Uterus (tissue), 4 donors: ENCODE measurements at places on chromosomes 1 and 21. TPM values are rescaled to one million over a fixed set of nuclear protein-coding genes. Genes with fewer than 3 reads are reported as not detected.

DNA sequence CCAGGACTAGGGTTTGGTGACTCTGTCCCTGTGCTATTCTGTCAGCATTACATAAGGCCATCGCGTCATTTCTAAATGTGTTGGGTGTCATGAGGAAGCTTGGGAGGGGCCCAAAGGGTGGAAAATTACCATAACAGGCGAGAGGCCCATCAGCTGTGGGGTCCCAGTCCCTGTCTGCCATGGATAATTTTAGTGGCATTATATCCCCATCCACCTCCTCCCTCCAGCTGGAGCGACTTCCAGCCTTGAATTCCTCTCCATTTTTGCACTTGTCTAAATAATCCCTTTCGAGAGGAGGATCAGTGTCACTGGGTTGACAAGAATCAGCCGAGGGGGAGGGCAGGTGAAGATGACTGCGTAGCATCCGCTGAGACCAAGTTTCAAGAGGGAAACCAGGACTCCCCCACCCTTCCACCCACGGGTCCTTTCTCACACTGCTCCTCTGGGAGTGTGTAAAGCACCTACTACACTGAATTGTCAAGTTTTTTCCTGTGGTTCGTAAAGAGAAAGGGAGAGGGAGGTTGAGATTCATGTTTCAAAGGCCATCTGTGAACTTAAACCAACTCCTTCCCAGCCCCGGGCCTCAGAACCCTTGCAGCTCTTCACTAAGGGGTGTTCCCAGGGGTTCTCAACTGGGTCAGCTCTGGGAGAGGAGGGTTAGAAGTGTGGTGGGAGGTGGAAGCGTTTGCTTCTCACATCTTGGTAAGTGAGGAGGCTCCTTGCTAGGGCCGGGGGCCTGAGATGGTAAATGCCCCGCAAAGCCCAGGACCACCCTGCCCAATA, 29.2 kb downstream of the VASH2 start:
- H3K36me3 ChIP-seq, result no peaks in the 10 kb centered on the region
- DNase-seq, result no peak
- no peak overlapping the region for H3K4me3 ChIP-seq
- H3K4me1 ChIP-seq, result no peaks in the 10 kb centered on the region

- H3K36me3 ChIP-seq, result no peaks in the 10 kb centered on the region
- no peaks in the 10 kb centered on the region for H3K27me3 ChIP-seq
- no peaks in the 10 kb centered on the region for H3K4me1 ChIP-seq
- no peak for DNase-seq
Measured at GRCh38 chr1:24276791-24277190, 42.4 kb upstream of the GRHL3 start.

GRCh38 chr1:37704966-37705365, 12.7 kb downstream of the CDCA8 start:
- H3K4me1 ChIP-seq, result no peaks in the 10 kb centered on the region
- no peak overlapping the region for H3K4me3 ChIP-seq
- peak overlapping the region; percentile 71 for H3K27ac ChIP-seq
- H3K27me3 ChIP-seq, result no peaks in the 10 kb centered on the region
- no peaks in the 10 kb centered on the region for H3K36me3 ChIP-seq

LPAR3 gene
- not detected for total RNA-seq

DNA sequence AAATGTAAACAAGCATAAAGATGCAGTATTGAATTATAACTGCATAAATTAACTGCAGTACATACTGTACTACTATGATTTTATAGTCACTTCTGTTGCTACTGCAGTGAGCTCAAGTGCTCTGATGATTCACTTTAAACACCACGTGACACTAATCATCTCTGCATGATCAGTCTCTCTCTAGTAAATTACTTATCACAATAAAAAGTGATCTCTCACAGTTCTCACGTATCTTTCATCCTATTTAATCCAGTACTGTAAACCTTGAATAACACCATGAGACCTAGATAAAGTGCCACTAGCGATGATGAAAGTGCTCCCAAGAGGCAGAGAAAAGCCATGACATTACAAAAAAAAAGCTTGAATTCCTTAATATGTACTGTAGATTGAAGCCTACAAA, 1242.0 kb downstream of the AMY1C start:
- H3K36me3 ChIP-seq, result no peaks in the 10 kb centered on the region
- no peak for DNase-seq
- no peak overlapping the region for H3K27ac ChIP-seq
- H3K4me1 ChIP-seq, result no peaks in the 10 kb centered on the region
- no peaks in the 10 kb centered on the region for H3K27me3 ChIP-seq
- no peak overlapping the region for H3K4me3 ChIP-seq

GRCh38 chr1:159008744-159009188, 941 bp upstream of the IFI16 start:
- peak overlapping the region; percentile 88 for H3K27ac ChIP-seq
- H3K4me3 ChIP-seq, result no peak overlapping the region
- H3K36me3 ChIP-seq, result no peaks in the 10 kb centered on the region
- DNase-seq, result no peak
- H3K4me1 ChIP-seq, result no peaks in the 10 kb centered on the region
- H3K27me3 ChIP-seq, result no peaks in the 10 kb centered on the region

- DNase-seq, result no peak
- H3K4me1 ChIP-seq, result no peaks in the 10 kb centered on the region
- no peak overlapping the region for H3K27ac ChIP-seq
- no peaks in the 10 kb centered on the region for H3K36me3 ChIP-seq
Measured at GRCh38 chr1:54246116-54246721, 46.3 kb downstream of the MRPL37 start.

GRCh38 chr1:116951200-116951935, 41.7 kb downstream of the PTGFRN start:
- no peak overlapping the region for H3K4me3 ChIP-seq
- no peaks in the 10 kb centered on the region for H3K27me3 ChIP-seq
- H3K36me3 ChIP-seq, result no peaks in the 10 kb centered on the region
- DNase-seq, result peak; percentile 57

KCNE1 gene
- total RNA-seq, result 1.0 TPM

ACOT11 gene
- total RNA-seq, result 2.4 TPM

ATP1A4 gene
- not detected for total RNA-seq

- no peaks in the 10 kb centered on the region for H3K27me3 ChIP-seq
- H3K4me3 ChIP-seq, result no peak overlapping the region
- DNase-seq, result no peak
Measured at GRCh38 chr1:147214325-147214724, 10.8 kb downstream of the FMO5 start.

UBASH3A gene
- total RNA-seq, result not detected

- no peak overlapping the region for H3K4me3 ChIP-seq
- no peaks in the 10 kb centered on the region for H3K27me3 ChIP-seq
- H3K27ac ChIP-seq, result no peak overlapping the region
- no peaks in the 10 kb centered on the region for H3K36me3 ChIP-seq
- no peak for DNase-seq
- no peaks in the 10 kb centered on the region for H3K4me1 ChIP-seq
Measured at GRCh38 chr21:42093991-42094421, 22.9 kb downstream of the UMODL1 start.

POGK gene
- total RNA-seq, result 46.1 TPM

DNA sequence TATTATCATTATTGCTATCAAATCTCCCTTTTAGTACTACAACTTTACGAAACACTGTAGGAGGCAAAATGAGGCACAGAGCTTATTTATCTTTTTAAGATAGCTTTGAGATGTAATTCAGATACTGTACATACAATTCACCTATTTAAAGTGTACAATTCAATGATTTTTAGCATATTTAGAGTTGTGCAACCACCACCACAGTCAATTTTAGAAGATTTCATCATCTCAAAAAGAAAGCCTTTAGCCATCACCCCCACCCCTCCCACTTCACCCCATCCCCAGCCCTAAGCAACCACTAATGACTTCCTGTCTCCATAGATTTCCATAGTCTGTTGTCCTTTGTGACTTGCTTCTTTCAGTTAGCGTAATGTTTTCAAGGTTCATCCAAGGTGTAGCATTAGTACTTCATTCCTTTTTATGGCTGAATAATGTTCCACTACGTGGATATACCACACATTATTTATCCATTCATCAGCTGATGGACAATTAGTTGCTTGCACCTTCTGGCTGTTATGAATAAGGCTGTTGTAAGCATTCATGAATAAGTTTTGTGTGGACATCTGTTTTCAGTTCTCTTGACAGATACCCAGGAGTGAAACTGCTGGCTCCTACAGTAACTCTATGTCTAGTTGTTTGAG, 9.4 kb upstream of the CAPN9 start:
- H3K27ac ChIP-seq, result no peak overlapping the region
- no peak overlapping the region for H3K4me3 ChIP-seq
- DNase-seq, result no peak
- no peaks in the 10 kb centered on the region for H3K4me1 ChIP-seq
- no peaks in the 10 kb centered on the region for H3K27me3 ChIP-seq

DNA sequence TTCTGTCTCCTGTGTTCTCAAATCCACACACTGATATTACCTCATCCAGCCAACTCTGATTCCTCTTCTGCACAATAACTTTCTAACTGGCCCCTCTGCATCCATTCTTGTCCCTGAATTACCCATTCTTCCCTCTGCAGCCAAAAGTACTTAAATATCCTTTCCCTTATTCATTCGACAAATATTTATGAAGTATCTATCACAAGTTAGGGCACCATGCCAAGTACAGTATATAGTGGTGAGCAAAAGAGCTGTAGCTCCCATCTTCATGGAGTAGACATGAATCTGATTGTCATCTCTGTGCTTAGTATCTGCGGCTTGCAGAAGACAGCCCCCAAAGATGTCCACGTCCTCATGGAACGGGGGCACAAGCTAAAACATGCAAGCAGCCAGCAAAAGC, 316.8 kb downstream of the SETD4 start:
- H3K27ac ChIP-seq, result no peak overlapping the region
- H3K4me1 ChIP-seq, result no peaks in the 10 kb centered on the region
- H3K4me3 ChIP-seq, result no peak overlapping the region
- no peak for DNase-seq

- no peaks in the 10 kb centered on the region for H3K36me3 ChIP-seq
- H3K4me3 ChIP-seq, result no peak overlapping the region
Measured at GRCh38 chr1:178629252-178630154, 95.5 kb upstream of the RALGPS2 start.

DNA sequence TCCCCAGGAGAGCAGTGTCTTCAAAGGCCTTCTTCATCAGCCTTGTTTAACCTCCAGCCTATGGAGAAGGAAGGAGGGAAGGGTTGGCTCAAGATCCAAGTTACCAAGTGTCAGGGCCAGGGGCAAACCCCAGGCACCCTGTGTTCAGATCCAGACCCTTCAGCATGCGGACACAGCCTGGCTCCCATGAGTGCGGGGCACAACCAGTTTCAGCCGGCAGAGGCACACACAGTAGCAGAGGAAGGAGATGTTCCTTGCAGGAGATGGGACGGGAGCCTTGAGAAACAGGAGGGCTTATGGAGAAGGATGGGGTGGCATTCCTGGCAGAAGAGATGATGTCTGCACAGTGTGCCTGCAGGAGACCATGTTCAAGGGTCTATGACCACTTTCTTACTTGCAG, 161.7 kb upstream of the EDN2 start:
- H3K27me3 ChIP-seq, result no peaks in the 10 kb centered on the region
- H3K27ac ChIP-seq, result no peak overlapping the region
- no peak for DNase-seq
- H3K4me3 ChIP-seq, result no peak overlapping the region

- H3K27ac ChIP-seq, result peak overlapping the region; percentile 90
- H3K4me3 ChIP-seq, result peak overlapping the region; percentile 24
- peak; percentile 72 for DNase-seq
- no peaks in the 10 kb centered on the region for H3K27me3 ChIP-seq
- no peaks in the 10 kb centered on the region for H3K4me1 ChIP-seq
Measured at GRCh38 chr1:86503406-86504136, 34.8 kb downstream of the CLCA1 start.

- no peak overlapping the region for H3K4me3 ChIP-seq
- H3K27me3 ChIP-seq, result no peaks in the 10 kb centered on the region
- no peaks in the 10 kb centered on the region for H3K36me3 ChIP-seq
- no peak for DNase-seq
Measured at GRCh38 chr1:93746021-93746812, 64.6 kb upstream of the BCAR3 start.

DNA sequence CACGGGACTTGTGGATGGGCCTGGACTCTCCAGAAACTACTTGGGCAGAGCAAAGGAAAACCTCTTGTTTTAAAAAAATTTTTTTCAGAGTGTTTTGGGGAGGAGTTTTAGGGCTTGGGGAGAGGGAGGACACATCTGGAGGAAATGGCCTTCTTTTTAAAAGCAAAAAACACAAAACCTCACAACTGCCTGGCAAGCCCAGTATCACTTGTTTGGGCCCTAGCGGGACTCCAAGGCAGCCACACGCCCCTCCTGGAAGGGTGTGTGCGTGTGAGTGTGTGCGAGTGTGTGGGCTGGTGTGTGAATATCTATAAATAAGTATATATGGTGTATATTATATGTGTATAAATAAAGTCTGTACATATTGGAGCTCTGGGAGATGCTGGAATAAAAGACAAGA, 57.7 kb upstream of the ACTL8 start:
- H3K27ac ChIP-seq, result no peak overlapping the region
- H3K36me3 ChIP-seq, result no peaks in the 10 kb centered on the region
- no peak overlapping the region for H3K4me3 ChIP-seq
- no peaks in the 10 kb centered on the region for H3K27me3 ChIP-seq
- no peak for DNase-seq

DNA sequence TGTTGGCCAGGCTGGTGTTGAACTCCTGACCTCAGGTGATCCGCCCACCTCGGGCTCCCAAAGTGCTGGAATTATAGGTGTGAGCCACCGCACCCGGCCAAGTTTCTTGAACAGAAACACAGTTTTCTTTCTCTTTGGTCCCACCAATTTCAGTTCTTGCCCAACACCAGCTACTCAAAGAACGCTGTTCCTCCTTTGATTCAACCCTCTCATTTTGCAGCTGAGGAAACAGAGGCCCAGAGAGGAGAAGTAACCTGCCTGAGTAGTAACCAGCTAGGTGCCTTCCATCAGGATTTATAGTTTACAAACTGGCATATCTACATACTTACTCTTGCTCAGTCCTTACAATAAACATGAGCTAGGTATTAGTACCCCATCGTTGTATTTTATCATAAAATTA, 119.9 kb downstream of the SYF2 start:
- H3K27ac ChIP-seq, result no peak overlapping the region
- no peaks in the 10 kb centered on the region for H3K27me3 ChIP-seq
- H3K36me3 ChIP-seq, result no peaks in the 10 kb centered on the region
- no peak overlapping the region for H3K4me3 ChIP-seq

- no peak overlapping the region for H3K4me3 ChIP-seq
- no peak for DNase-seq
- H3K27ac ChIP-seq, result no peak overlapping the region
- no peaks in the 10 kb centered on the region for H3K36me3 ChIP-seq
Measured at GRCh38 chr1:197062692-197063091, 4.4 kb downstream of the F13B start.

COL6A2 gene
- total RNA-seq, result 1,122 TPM
